Activated T-helper 17 cell treated with anti-CD3 and anti-CD28 coated beads, Interleukin-2, amount 50 U/mL, for 72 hours (primary cell): ENCODE measurements at places on chromosomes 1 and 21.

- peaks cover 80% of the 10 kb centered on the region for H3K4me1 ChIP-seq
- H3K4me3 ChIP-seq = no peak overlapping the region
- H3K27me3 ChIP-seq = no peaks in the 10 kb centered on the region
Observed at GRCh38 chr1:26719205-26719604, 23.4 kb downstream of the ARID1A start.

DNA sequence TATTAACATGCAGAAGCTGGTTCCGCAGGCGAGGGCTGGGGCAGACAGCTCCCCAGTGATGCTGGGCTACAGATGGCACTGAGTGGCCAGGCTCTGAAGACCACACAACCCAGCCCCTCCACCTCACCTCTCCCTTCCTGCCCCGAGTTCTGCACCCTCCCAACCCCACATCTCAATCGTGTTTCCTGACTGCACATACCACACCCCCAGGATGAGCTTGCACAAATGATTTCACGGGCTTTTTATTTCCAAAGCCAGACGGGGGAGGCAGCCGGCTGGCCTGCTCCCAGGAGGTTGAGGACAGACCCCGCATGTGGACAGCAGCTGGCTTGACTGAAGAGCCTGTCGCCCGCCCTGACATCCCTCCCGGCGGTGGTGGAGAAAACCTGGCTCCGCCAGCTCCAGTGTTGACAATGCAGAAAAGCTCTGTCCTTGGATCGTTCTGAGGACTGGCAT is 21.4 kb upstream of the ALDH4A1 start:
- no peak for ATAC-seq
- H3K27ac ChIP-seq = peak overlapping the region; percentile 58
- peaks cover 16% of the 10 kb centered on the region for H3K36me3 ChIP-seq
- H3K4me3 ChIP-seq = peak overlapping the region; percentile 83

GRCh38 chr1:77446841-77447555 is 165.2 kb downstream of the AK5 start:
- H3K4me3 ChIP-seq = no peak overlapping the region
- peaks cover 3% of the 10 kb centered on the region for H3K27me3 ChIP-seq
- no peaks in the 10 kb centered on the region for H3K4me1 ChIP-seq
- no peaks in the 10 kb centered on the region for H3K36me3 ChIP-seq
- ATAC-seq = no peak

DNA sequence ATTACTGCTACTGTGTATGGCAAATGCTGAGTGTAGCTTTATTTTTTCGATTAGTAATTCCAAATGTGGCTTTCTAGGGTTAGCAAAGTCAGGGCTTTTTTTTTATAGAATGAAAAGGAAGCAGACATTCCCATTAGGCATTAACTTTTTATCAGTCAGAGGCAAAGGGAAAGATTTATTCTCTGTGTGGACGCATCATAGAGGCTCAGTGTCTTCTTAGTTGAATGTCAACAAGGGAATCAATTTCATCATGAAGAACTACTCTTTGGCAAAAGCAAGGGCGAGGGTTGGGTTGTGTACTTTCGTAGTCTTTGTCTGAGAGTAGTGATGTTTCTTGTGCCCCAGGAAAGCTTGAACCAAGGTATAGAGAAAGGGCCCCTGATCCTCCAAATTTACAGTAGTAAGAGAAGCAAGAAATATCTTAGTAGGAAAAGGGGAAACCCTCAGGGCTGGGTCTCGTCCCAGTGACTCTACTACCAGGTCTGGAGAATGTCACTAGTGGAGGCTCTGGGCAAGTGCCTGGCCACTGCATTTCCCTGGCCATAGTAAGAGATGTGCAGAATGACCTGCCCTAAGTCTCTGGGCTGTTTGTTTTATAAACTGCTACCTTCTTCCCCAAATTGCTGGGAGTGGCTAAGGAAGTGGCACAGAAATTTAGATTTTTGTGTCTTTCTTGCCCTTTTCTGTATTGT is 30.0 kb upstream of the MACF1 start:
- H3K36me3 ChIP-seq = no peaks in the 10 kb centered on the region
- no peak for ATAC-seq
- no peaks in the 10 kb centered on the region for H3K27me3 ChIP-seq
- H3K27ac ChIP-seq = no peak overlapping the region
- no peaks in the 10 kb centered on the region for H3K4me1 ChIP-seq

GRCh38 chr1:17028662-17029188 is 17.0 kb upstream of the ATP13A2 start:
- H3K4me1 ChIP-seq = no peaks in the 10 kb centered on the region
- no peak overlapping the region for H3K27ac ChIP-seq
- H3K36me3 ChIP-seq = peaks cover 93% of the 10 kb centered on the region
- no peak for ATAC-seq
- H3K4me3 ChIP-seq = no peak overlapping the region

DNA sequence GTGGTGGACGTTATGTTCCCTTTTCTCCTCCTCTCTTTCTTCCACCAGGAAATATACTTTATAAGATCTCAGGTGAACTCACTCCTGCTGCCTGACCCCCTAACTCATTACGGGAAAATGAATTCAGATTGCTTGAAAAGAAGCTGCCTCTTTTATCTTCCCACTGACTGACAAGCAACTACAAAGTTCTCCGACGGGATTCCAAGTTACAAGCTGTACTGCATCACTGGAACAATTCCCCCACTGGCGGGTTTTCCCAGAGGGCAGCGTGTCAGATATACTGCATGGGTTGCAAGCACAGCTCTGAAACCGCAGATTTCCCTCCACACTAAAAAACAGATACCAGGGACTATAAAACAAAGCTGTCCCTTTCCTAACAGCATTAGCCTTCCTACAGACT is 390.6 kb downstream of the KCTD3 start:
- ATAC-seq = no peak
- no peaks in the 10 kb centered on the region for H3K27me3 ChIP-seq
- no peaks in the 10 kb centered on the region for H3K4me1 ChIP-seq
- H3K27ac ChIP-seq = no peak overlapping the region
- H3K36me3 ChIP-seq = no peaks in the 10 kb centered on the region
- no peak overlapping the region for H3K4me3 ChIP-seq
